ENCODE measurements at places on chromosomes 3 and 15.

GRCh38 chr3:128413003-128413370 is 53.7 kb downstream of the DNAJB8 start:
- no peak for DNase-seq

GRCh38 chr3:152377184-152377570 is 108.4 kb downstream of the MBNL1 start:
- DNase-seq, result no peak

GRCh38 chr3:140186421-140186920 is 251.5 kb downstream of the CLSTN2 start:
- DNase-seq, result no peak

GRCh38 chr15:91522605-91523332 is 330.7 kb upstream of the SLCO3A1 start:
- no peak for DNase-seq

- DNase-seq, result no peak
Observed at GRCh38 chr15:69035205-69035917, 20.9 kb downstream of the NOX5 start.

GRCh38 chr3:31132132-31132769 is 237.8 kb upstream of the GADL1 start:
- DNase-seq, result no peak

DNA sequence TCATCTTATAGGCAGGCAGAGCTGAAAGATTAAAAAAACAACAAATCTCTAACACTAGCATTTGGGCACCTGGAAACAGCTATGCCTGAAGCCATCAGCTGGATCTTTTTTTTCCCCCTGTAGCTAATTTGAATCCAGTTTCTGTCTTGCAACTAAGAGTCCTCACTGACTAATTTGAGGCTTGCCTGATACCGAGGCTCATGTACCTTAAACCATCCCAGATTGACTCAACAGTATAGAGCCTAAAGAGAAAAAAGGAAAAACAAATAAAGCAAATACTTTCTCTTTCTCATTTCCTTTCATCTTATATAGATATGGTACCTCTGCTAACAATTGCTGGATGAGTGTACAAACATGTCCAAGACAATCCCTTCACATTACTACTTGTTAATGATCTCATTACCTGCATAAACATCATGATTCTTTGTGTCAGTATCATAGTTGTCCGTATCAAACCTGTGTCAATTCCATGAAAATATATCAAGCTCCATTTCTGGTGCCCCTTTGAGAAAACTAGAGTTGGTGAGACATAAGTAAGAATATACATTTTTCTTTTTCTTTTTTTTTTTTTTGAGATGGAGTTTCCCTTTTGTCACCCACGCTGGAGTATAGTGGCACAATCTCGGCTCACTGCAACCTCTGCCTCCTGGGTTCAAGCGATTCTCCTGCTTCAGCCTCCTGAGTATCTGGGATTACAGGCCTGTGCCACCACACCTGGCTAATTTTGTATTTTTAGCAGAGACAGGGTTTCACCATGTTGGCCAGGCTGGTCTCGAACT is 43.1 kb downstream of the BHLHE40 start:
- DNase-seq, result no peak

DNA sequence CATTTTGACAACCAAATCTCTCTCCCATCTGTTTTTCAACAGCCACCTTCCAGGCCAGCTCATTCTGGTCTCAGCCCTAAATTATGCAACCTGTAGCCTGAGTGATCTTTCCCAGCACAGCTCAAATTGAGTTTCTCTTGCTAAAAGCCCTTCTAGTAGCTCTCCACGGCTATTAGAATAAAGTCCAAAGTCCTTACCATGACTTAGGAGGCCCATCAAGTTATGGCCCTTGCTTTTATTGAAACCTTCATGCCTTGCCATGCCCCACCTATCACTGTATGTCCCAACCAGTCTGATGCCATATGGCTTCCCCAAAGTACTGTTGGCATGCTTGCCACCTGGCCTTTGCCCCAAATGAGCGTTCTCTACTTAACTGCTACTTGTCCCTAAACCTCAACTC is 303.5 kb upstream of the GADL1 start:
- no peak for DNase-seq

DNA sequence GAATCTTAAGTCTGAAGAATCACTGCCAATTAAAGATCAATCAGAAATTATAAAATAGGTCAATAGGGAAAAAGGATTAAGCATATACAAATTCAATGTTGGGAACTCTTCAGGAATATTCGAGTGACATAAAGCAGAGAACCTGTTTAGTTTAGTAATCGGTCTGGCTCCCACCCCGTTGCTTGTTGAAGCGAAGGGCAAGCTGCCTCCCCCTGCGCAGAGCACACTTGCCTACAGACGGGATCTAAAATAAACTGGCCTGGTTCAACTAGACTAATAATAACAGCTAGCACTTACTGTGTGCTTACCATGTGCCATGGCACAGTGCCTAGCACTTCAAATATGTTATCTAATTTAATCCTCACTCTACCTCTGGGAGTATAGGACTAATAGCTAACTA is 8.6 kb downstream of the SEMA6D start:
- no peak for DNase-seq

GRCh38 chr3:109275702-109276293 is 40.5 kb downstream of the DPPA2 start:
- DNase-seq, result no peak

- no peak for DNase-seq
Observed at GRCh38 chr3:14290631-14291385, 111.6 kb upstream of the SLC6A6 start.

- no peak for DNase-seq
Observed at GRCh38 chr15:67003586-67003985, 61.8 kb upstream of the SMAD3 start.

- DNase-seq, result no peak
Observed at GRCh38 chr3:173066044-173067004, 74.7 kb downstream of the SPATA16 start.

DNA sequence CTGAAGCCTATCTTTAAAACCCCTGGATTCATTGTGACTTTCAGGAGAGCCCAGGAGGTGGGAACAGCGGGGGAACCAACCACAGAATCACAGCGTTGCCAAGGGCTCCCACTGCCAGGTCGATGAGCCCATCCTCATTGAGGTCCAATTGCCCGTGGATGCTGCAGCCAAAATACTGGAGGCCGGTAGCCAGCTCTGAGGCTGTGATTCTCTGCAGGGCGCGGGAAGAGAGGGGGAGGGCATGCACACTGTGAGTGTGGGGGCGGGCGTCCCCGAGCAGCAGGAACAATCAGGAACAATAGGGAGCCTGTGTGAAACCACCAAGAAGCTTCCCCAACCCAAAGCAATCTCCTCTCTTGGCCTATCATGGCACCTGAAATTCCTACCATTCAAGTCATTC is 53.4 kb downstream of the FEM1B start:
- no peak for DNase-seq

- no peak for DNase-seq
Observed at GRCh38 chr15:101020945-101021344, 101.8 kb downstream of the LRRK1 start.

GRCh38 chr15:26460165-26460564 is 312.7 kb downstream of the GABRB3 start:
- DNase-seq, result no peak

DNA sequence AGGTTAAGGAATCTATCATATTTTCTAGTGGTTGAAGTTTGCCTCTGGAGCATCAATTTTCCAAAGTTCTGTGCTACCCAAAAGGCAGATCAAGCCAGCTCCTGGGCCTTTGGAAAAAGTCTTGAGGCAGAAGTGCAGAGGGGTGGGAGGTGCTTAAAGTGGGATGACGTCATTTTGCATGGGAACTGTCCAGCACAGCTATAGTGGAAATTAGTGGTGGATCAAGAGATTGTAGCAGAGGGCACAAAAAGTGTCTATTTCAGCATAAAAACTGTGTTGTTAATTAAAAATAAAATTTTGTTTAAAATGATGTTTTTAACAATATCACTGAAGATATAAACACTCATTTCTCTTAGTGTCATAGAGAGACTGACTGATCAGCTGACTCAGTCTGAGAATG is 221.9 kb downstream of the LRRN1 start:
- DNase-seq, result no peak

GRCh38 chr3:188854772-188855149 is 317.0 kb upstream of the TPRG1 start:
- DNase-seq, result no peak

GRCh38 chr3:50454481-50455070 is 48.9 kb downstream of the CACNA2D2 start:
- no peak for DNase-seq

GRCh38 chr3:190517687-190518086 is 3.8 kb downstream of the IL1RAP start:
- DNase-seq, result no peak

GRCh38 chr15:69692342-69692741 is 239.7 kb downstream of the RPLP1 start:
- DNase-seq, result no peak

GRCh38 chr15:25240461-25241021 is 198.3 kb downstream of the UBE3A start:
- no peak for DNase-seq

DNA sequence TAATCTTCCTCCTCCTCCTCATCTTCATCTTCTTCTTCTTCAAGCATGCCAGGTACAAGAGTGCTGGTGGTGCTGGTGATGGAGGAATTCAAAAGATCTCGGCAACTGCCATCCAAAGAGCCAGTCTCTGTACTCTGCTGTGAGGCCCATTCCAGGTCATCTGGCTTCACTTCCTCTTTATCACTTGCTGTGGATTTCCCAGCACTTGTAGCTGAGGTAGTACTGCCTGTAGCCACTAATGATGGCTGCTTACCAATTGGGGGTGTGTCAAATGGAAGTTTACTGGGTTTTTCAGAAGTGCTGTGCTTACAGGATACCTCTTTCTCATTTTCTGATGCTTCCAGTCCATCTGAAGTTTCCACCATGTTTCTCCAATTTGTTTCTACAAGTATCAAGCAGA is 28.8 kb upstream of the SHC4 start:
- DNase-seq, result no peak

GRCh38 chr3:29591579-29591978 is 310.7 kb downstream of the RBMS3 start:
- DNase-seq, result no peak

GRCh38 chr3:4504340-4505261 is 11.5 kb downstream of the ITPR1 start:
- no peak for DNase-seq

- no peak for DNase-seq
Observed at GRCh38 chr3:45205126-45205525, 21.0 kb downstream of the TMEM158 start.

DNA sequence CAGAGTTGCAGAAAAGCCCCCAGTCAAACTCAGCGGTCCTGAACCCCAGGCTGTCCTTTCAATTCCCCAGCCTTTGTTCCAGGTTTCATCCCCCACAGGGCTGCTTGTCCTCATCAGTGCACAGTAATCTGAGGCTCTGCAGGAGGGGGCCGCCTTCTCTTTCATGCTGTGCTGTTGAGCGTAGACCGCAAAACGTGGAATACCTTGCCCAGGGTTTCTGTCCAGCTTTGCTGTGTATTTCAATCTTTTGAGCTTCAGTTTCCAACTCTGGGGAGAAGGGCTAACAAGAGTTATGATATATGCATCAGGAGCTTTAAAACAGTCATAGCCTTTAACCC is 64.8 kb downstream of the FAM43A start:
- no peak for DNase-seq

DNA sequence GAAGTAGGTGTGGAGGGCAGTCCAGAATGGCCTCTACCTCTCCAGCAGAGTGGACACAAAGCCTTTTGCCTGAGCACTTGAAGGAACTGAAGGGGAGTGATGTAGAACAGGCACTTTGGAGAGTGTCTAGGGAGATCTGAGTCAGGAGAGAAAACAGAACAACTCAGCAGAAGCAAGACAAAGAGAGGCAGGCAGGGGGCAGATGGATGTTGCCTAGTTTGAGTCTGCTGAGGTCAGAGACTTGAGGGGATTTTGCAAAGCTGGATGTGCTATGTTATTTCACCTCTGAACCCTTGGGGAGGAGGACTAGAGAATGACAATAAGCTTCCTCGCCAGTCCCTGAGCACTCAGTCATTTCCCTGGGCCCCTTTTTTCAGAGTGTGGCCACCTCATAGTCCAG is 366.4 kb downstream of the EPHB1 start:
- no peak for DNase-seq

- DNase-seq, result no peak
Observed at GRCh38 chr3:29628795-29629194, 347.9 kb downstream of the RBMS3 start.

DNA sequence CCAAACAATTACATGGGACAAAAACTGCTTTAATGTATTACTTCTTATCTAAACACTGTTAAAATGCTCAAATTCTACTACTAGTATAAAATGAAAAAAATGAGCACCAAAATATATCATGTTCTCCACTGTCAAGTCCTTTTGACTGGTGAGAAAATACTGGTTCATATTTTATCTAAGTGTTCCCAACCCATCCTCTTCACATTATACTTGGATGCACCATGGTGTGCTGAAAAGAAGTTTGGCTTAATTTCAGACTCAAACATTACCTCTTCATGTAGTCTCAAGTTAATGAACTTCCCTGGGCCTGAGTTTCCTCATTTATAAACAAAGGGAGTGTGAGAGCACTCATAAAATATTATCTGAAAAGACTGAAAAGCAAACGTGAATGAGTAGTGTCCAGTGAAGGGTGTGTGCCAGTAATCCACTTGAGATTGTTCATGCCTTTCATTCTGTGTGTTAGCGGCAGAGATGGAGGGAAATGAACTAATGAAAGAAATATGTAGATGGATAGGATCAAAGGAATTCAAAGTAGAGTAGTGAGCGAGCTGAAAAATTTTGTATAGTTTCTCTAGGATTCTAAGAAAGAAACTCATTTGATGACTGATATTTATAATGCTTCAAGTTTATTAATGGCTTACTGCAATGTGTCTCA is 263.2 kb downstream of the NLGN1 start:
- DNase-seq, result no peak
